CD4-positive, alpha-beta T cell treated with Interleukin-10 for 1 hour (primary cell): ENCODE measurements at places on chromosomes 6 and 20.

GRCh38 chr6:25360621-25361020, 81.4 kb downstream of the CARMIL1 start:
- DNase-seq, result no peak

- no peak for DNase-seq
Measured at GRCh38 chr6:83270971-83271719, 78.0 kb downstream of the RWDD2A start.

DNA sequence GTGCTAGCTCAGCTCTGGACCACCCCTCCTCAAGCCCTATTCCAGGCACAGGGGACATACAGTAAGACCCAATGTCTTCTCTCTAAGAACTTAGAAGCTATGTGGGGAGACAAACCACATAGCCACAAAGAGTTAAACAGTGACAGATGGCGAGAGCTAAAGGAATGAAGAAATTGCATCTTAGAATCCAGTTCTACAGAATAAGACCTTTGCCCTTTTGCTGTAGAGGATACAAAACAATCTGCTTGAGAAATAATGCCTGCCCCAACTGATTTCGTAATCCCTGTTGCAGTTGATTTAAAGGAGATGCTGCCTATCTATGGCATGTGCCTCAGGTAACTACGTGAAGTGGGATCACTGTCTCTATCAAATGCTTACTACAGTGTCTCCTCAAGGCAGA, 31.2 kb downstream of the TNFRSF21 start:
- no peak for DNase-seq

GRCh38 chr20:50238081-50238800, 47.6 kb downstream of the CEBPB start:
- no peak for DNase-seq

DNA sequence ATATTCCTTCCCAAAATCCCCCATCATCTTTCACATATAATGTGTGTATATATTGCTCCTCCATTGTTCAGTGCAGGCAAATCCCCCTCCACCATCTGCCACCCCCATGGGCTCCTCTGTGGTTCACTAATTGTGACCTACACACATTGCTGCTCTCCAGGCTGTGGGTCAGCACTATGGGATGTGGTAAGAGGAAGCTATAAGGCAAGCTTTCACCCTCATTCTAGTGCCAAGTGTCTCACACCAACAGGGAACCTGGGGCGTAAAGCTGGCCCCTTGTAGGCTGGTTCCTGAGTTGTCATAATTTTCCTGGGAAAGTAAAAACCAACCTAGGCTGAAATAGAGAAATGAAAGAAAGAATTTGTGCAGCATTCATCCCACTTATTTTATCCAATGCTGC, 16.8 kb downstream of the FKBP1A start:
- DNase-seq, result no peak

DNA sequence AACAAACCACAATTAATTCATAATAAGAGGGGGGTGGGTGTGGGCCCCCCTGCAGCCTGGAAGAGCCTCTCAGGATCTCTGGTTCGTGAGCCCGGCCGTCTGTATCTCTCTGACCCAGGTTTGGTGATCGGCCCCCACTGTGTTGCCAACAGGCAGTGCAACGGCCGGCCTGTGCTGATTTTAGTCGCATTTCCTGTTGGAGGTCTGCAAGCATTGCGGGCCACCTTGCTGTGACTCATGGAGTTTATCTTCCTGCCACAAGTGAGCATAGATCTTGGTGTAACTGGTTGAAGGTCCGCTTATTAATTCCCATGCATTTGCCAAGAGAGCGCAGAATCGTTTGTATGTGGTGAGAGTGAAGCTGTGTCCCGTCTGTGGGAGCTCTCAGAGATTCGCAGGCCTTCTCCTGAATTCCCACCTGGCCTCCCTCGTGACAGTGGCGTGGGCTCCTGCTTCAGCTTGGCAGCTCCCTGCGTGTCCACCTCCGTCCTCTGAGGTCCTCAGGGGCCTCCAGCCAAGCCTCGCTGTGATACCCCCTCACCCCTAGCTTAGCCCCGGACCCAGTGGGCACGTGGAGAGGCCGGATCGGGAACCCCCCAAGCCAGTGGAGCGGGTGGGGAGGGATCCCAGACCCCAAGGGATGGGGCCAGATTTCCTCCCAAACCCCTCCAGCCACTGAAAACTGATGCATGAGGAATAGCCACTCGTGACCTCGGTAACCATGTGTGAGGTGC, 269.8 kb downstream of the CDH4 start:
- no peak for DNase-seq

GRCh38 chr6:87122477-87122876, 27.6 kb upstream of the CGA start:
- DNase-seq, result no peak

DNA sequence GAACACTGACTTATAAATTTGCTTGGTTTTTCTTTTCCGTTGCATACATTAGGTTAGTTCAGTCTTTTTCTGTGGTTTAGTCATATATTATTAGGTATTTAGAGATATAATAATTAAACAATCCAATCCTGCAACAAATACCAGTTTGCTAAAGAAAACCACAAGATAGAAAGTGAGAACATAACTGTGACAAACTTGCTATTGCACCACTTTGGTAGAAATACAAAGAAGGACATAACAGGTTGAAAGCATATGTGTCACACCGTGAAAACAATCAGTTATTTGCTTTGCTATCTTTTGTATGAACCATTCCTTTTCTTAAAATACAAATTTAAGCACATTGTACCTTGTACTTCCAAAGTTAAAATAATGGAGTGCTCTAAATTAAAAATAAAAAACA, 42.0 kb upstream of the KCNQ5 start:
- no peak for DNase-seq

DNA sequence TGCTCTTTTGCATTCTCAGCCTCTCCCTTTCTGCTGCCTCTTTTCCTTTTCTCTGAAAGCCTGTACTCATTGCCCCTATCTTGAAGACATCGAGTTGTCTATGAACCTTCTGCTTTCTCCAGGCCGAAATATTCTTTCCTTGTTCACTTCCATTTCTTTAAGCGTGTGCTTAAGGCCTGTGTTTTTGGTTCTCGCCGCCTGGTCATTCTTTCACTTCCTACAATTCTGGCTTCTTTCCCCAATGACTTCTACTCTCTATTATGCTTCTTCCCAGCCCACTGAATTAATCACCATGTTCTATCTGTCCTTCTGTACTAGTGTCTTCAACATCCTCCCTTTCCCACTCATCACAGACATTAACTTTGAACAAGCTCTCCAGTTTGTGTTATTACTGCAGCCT, 69.6 kb downstream of the C6orf52 start:
- no peak for DNase-seq

DNA sequence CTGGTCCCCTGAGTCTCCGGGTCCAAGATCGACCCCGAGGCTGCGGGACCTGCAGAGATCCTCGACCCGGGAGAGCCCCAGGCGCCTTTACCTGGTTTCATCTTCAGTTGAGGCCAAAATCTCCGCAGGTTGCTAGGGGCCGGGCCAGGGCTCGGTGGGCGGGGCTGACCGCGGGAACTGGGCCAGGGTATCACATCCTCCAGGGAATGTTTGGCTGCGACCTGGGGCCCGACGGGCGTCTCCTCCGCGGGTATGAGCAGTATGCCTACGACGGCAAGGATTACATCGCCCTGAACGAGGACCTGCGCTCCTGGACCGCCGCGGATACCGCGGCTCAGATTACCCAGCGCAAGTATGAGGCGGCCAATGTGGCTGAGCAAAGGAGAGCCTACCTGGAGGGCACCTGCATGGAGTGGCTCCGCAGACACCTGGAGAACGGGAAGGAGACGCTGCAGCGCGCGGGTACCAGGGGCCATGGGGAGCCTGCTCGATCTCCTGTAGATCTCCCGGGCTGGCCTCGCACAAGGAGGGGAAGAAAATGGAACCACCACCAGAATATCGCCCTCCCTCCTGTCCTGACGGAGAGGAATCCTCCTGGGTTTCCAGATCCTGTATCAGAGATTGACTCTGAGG, 53.8 kb upstream of the POLR1H start:
- DNase-seq, result peak; percentile 5

DNA sequence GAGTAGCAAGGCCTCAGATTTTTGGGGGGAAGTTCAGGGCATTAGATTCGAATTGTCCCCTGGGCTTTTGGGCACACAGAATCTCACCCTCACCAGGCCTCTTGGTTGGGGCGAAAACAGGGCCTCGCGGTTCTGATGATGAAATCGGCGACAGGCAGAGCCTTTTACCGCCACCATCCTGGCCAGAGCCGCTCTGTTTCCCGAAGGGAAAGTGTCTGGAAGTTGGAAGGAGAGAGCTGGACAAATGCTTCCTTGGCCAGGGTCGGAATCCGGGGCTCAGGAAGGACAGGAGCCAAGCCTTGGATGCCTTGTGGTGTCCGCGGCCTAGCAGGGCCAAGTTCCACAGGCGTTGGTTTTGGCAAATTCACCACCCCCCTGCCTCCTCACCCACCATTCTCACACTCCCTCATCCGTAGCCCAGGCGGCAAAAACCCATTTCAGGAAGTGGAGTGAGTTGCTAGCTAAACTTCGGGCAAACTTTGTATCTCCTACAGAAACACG, 3.5 kb upstream of the TFAP2A start:
- DNase-seq, result no peak

GRCh38 chr6:155050311-155050710, 55.2 kb downstream of the TIAM2 start:
- peak; percentile 31 for DNase-seq

DNA sequence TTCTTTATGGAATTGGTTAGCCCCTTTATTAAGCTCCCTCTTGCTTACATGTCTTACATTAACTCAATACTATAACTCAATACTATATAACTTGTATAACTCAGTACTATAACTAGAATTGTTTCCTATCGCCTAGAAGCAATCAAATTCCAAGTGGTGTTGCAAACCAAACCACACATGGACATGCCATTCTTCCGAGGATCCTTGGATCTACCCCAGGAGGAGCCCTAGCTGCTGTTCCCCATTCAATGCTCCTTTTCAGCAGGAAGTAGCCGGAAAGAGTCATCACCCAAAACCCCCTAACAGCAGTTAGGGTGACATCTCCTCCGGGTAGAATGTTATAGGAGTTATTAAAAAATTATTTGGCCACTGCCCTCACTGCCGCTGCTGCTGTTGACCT, 40.5 kb downstream of the PLN start:
- DNase-seq, result no peak

- DNase-seq, result no peak
Measured at GRCh38 chr6:35166520-35166919, 25.4 kb upstream of the TCP11 start.

DNA sequence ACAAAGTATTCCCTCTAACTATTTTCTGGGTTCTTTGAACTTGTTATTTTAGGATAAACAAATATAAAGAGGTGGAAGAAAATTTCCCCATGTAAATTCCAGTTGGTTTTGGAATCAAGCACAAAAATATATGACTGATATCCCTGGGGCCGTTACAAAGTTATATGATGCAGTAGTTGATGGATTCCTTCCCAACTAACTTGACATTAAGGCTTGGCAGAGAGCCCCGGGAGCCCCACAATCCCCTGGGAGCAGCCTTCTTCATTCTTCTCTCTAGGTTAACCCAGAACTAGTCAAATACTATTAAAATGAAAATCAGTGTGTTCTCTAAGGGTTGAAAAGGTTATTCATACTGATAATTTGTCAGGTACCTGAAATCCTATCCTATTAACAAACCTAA, 508.9 kb upstream of the SOX4 start:
- DNase-seq, result no peak

DNA sequence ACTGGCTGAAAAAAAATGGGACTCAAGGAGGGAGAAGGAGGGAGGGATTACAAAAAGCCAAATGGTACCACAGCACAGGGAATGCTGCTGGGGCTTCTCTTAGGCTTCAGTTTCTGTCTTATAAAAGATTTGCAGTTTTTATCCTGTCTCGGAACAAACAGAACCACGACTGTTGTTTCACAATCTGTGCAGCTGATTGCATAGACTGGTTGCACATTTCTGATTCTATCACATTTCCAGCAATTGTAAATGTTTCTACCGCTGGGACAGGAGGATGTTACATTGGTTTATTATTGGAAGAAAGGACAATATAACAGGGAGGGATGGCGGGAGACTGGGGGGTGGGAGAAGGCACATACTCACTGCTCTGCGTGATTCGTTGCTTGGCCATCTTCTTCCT, 73.5 kb upstream of the ARID1B start:
- DNase-seq, result no peak

GRCh38 chr20:1893721-1894470, 1.3 kb upstream of the SIRPA start:
- DNase-seq, result no peak

- no peak for DNase-seq
Measured at GRCh38 chr20:52087471-52087870, 104.1 kb downstream of the ZFP64 start.

DNA sequence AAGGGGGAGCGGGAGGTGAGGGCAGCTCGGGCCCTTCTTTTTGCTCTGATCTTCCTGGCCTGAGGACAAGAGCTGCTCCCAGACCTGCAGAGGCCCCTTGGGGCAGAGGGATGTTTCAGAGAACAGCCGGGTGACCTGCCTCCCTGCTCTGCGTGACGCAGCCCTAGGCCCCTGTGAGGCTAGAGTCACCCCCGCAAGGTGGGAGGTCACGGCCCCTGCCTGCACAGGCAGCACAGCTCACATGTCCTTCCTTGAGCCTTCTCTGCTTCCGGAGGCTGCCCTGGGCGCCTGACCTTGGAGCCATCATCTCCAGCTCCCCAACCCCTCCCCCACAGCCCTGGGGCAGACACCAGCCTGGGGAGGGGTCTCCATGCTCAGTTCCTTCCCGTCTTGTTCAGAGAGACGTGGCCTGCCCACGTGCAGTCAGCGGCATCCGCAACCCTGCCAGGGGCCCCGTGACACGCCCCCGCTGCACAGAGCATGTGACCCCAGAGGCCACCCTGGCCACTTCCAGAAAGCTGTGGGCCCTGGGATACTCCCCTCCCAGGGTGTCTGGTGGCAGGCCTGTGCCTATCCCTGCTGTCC, at the start of gene BIRC7:
BIRC7 (plus strand) TSS at position 507 of the 585 bp plus-strand sequence. CDS start 192 bp downstream, outside the sequence.
- DNase-seq, result no peak

DNA sequence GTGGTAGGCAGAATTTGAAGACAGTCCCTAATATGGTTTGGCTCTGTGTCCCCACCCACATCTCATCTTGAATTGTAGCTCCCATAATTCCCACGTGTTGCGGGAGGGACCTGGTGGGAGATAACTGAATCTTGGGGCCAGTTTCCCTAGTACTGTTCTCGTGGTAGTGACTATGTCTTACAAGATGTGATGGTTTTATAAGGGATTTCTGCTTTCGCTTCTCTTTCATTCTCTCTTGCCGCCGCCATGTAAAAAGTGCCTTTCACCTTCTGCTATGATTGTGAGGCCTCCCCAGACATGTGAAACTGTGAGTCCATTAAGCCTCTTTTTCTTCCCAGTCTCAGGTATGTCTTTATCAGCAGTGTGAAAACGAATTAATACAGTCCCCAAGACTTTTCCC, 103.4 kb downstream of the PDE10A start:
- DNase-seq, result no peak

GRCh38 chr6:143958839-143959399, 49.1 kb downstream of the PLAGL1 start:
- no peak for DNase-seq

DNA sequence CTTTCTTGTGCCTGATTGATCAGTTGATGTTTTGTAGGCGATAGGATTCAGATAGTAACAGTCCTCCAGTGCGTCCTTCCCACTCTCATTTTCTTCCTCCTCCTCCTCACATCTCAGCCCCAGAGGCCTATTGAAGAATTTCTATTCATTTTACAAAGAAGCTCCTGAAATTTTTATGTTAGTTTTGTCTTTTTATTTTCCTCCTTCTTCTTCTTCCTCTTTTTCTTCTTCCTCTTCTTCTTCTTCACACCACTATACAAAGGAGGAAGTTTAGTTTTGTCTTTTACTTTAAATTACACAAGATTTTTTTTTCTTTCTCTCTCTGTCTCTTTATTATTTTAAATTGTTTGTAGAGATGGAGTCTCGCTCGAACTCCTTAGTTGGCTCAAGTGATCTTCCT, 19.1 kb downstream of the BTN2A1 start:
- DNase-seq, result no peak

- DNase-seq, result no peak
Measured at GRCh38 chr6:52420668-52421358, 671 bp downstream of the EFHC1 start.
